H4 (cell line): ENCODE measurements at places on chromosomes 7 and 10. TPM values are rescaled to one million over a fixed set of nuclear protein-coding genes. Genes with fewer than 3 reads are reported as not detected.

Gene GPR85
- total RNA-seq: 2.4 and 2.7 TPM in 2 replicates

Gene SND1
- total RNA-seq: 153 and 157 TPM in 2 replicates

- no peak for DNase-seq
These were observed 93.5 kb downstream of the PCGF5 start for GRCh38 chr10:91313796-91314485.

Gene PARP12
- 26.7 and 27.3 TPM in 2 replicates for total RNA-seq

GRCh38 chr7:23358152-23358674 lies 59.1 kb downstream of the MALSU1 start:
- DNase-seq: no peak
